ENCODE measurements at places on chromosomes 6 and 20.
A peak's percentile ranks its signal among the peaks of the same experiment; 100 is the strongest.

- DNase-seq = no peak
Measured at GRCh38 chr6:109292983-109293586, 89.2 kb downstream of the CD164 start.

DNA sequence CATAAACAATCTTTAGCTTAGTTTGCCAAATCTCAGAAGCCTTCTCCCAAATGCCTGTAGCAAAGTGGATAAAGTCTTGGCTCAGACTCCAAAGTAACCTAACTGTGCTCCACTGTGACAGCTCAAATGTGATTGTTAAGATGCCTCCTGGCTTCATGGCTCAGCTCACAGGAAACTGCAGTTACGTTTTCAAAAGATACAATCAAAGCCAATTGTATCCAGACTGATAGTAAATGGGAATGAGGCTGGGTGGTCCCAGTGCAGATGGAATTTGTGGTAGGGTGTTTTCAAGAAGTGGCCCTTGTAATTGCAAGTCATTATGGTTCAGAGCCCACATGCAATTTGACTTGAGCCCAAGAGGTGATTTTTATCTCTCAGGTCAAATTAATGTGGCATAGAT, 151.2 kb upstream of the TAB2 start:
- no peak for DNase-seq

DNA sequence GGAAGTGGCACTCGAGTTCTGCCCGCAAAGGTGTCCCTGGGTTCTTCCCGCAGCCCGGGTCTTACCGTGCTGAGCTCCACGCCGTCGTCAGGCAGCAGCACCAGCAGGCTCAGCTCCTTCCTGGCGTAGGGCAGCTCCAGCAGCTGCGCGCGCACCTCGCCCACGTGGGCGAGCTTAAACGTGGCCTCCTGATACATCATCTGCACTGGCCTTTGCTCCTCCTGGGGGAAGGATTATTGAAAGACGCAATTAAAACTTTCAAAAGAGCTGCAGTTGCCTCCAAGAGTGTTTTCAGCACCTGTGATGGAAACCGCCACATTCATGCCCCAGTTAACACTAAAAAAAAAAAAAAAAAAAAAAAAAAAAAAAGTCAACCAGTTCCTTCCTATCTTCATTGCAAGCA, 11.3 kb downstream of the SERPINB9 start:
- no peak for DNase-seq

GRCh38 chr6:77492530-77492929, 29.2 kb upstream of the HTR1B start:
- DNase-seq = no peak

- DNase-seq = no peak
Measured at GRCh38 chr6:159983641-159984080, 14.8 kb downstream of the IGF2R start.

DNA sequence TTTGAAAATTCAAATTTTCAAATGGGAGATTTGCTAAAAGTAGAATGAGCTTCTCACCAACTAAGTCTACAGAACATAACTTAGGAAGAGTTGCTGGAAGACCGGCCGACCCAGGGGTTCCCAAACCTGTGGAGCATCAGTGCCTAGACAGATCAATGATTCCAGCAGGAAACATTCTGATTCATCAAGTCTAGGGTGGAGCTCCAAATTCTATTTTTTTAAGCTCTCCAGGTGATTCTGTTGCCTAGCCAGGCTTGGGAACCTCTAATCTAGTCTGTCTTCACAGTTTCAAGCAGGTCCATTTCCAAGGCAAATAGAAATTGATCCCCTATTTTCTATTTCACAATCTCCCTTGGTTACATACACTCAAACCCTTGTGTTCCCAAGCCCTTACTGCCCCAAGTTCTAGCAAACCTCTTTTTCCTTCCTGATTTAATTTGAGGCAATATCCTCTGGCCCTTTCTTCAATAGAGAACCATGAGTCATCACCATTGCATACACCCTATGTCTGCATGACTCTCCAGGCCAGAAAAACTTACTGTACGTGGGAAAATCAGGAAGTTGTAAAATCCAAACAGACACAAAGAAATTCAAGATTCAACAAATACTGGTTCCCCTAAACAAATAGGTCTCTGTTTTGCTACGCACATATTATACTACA, 8.9 kb downstream of the ATXN1 start:
- no peak for DNase-seq

GRCh38 chr6:158361961-158362669, 49.9 kb downstream of the TULP4 start:
- no peak for DNase-seq

DNA sequence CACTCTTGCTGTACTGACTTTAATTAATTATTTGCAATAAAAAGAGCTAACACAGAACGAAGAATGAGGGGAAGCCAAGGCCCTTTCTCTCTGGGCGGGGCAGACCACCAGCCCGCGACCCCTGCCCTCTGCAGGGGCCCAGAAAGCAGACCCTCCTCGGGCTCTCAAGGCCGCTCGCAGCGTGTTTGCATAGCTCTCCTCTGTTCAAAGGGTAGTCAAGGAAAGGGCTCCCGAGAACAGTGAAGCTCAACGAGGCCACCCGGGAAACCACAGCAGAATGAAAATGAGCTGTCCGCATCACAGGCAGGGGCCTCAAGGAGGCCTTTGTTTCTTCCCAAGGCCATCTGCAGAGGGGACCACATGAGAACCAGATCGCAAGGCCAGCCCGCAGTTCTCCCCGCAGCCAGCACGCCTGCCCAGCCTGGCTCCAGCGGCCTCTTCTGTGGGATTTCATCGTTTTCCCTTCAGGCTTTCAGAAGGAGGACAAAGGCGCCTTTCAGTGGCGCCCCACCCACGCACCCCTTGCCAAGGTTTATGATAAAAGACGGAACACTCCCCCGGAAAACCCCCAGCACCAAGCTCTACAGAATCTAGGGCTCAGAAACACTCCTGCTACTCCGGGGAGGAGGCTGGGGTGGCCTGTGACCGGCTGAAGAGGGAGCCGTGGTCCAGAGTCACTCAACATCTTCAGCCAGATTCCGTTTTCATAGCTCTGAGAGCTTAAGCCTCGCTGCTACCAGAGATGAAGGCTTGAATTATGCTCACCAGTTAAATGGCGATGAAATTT, 25.3 kb downstream of the ACSS1 start:
- DNase-seq = no peak

GRCh38 chr6:132751306-132751705, 6.4 kb downstream of the VNN2 start:
- no peak for DNase-seq

DNA sequence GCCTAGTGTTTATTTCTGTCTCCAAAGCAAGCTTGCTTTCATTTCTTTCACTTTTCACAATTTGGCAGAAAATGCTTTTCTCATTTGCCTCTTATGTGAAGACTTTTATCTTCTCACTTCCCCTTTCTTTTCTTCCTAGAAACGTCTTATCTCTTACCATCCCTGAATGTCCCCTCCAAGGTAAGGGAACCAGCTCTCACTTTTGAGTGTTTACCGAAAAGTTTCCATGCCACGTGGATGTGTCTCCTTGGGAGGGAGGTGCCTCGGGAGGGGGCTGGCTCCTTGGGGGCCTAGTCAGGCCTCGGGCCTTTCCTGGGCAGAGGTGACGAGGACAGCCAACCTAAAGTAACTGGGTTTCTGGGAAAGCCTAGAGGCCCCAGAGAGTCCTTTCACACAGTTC, 127.4 kb downstream of the CD24 start:
- no peak for DNase-seq

GRCh38 chr6:73180076-73180738, 45.1 kb downstream of the KHDC1L start:
- no peak for DNase-seq

DNA sequence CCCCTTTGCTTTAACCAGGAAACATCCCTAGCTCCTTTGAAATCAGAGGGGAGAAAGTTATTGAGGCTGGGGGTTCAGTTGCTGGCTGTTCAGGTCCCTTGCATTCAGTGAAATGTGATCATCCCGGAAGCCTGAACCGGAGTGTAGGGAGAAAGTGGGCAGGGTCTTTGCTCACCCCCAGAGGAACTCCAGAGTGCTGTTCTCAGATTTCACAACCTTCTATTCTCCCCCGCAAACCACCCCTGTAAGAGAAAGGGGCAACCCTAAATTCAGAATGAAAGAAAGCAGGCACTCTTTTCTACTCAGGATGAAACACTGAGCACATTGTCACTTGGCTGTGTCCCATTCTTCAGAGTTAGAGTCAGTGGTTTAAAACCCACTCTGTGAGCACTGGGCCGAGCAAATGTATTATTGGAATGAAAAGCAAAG, 139.8 kb downstream of the KHDC1L start:
- no peak for DNase-seq

- no peak for DNase-seq
Measured at GRCh38 chr20:59017493-59018231, 1.6 kb upstream of the TUBB1 start.

- no peak for DNase-seq
Measured at GRCh38 chr6:106460481-106460880, 100.0 kb downstream of the CRYBG1 start.

DNA sequence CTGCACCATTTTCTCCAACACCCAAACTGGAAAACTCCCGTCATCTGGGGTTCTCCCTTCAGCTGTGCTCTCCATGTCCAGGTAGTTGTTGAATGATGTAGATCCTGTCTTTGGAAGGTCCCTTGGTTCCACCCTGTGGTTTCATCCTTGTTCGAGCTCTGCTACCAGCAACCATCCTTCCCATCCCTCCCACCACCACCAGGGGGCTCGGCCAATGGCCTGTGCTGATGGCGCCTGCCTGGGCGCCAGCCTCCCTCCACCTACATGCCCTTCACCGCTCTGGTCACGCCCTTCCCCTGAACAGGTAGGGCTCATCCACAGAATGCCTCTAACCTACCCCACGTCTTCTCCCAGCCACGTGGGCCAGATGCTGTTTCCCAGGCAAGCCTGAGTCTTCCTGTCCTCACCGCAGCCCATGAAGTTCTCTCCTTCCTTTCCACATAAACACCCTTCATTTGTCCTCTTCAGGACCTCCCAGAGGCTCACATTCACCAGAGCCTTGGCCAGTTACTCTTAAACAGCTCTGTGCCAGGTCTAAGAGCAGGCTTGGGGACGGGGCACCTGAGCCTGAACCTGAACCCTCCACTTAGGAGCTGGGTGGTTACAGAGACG, 75.1 kb upstream of the DUSP22 start:
- no peak for DNase-seq

- no peak for DNase-seq
Measured at GRCh38 chr6:160122744-160123143, 1.1 kb downstream of the SLC22A1 start.

DNA sequence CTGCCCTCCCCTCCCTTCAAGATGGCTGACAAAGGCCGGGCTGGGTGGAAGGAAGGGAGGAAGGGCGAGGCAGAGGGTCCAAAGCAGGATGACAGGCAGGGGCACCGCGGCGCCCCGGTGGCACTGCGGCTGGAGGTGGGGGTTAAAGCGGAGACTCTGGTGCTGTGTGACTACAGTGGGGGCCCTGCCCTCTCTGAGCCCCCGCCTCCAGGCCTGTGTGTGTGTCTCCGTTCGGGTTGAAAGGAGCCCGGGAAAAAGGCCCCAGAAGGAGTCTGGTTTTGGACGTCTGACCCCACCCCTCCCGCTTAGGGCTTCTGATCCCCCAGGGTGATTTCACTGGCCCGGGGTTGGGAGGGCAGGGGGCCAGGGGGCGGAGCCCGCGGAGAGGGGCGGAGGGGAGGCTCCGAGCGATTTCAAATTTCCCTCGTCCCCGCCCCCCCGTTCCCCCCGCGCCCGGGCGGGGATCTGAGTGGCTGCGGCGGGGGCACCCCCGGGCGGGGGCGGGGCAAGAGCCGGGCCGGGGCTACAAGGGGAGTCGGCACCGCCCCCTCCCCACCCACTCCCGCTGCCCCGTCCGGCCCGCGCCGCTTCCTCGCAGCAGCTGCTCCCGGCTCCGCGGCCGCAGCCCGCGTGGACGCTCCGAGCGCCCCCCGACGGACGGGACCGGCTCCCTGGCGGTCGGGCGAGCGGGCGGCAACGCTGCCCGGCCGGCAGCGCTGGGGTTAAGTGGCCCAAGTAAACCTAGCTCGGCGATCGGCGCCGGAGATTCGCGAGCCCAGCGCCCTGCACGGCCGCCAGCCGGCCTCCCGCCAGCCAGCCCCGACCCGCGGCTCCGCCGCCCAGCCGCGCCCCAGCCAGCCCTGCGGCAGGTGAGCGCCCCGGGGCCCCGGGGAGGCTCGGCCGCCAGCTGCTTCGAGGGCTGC, at the start of gene DNMT3B:
Gene DNMT3B (plus strand): TSS at position 555 of the 923 bp plus-strand sequence. CDS start 17,939 bp downstream, outside the sequence.
- peak; percentile 46 for DNase-seq

DNA sequence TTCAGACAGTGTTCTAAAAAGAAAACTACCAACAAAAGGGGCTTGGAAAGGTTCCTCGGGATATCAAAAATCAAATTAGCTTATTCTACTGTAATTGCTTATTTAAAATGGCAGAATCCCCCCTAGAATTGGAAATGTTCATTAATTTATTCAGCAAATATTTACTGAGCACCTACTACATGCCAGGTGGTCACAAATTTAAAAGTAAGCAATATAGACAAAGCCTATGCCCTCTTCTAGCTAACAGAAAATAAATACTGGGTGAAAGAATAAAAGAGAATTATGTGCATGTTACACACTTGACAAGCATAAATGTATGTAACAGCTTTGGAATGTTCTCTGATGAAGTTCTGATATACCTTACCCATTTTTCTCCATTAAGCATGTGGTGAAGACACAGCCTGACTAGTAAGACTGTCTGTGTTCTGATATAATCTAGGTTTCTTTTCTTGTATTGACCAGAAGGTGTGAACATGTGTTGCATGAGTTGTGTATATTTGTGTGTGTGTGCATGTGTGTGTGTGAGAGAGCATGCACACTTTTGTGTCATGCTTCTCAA, 606.7 kb upstream of the CITED2 start:
- no peak for DNase-seq

DNA sequence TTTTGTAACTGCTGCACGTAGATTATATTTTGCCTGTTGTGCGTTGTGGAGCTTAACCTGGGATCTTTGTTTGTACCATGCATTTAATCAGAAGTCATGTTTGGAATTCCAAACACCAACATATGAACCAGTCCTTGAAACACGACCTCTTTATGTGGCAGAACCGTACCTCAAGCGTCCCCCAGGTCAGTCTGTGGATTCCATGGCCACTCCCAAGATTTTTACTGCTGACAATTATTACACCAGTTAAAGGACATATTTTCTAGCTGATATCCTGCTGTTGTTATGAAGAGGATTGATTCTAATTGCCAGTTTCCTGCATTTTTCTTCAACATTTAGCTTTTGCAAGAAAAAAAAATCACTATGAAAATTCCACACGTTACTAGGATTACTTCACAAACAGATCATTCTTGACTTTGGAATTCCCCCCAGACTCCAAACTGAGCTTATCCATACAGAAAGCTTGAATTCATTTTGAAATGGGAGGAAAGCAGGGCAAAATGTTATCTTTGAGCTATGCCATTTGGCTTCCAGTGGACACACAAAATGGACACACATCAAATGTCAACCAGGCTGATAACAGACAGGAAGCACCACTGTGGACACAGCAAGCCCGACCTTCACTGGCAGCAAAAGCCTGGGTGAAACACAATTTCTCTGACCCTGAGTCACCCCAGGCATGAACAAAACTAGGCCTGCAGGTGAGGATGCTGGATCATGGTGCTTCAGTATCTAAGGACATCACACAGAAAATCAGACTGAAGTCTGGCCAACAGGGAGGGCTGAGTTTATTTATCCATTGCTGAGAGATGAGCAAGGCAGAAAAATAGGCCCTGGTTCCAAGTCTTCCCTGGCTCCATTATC, 542.9 kb upstream of the JAG1 start:
- no peak for DNase-seq

All from activated CD8-positive, alpha-beta memory T cell treated with anti-CD3 and anti-CD28 coated beads for 4 hours (primary cell).